ENCODE measurements at places on chromosomes 3 and 15. TPM values are rescaled to one million over a fixed set of nuclear protein-coding genes. Genes with fewer than 3 reads are reported as not detected.

GRCh38 chr3:22977042-22977441 lies 226.1 kb upstream of the UBE2E2 start:
- DNase-seq, result no peak

DNA sequence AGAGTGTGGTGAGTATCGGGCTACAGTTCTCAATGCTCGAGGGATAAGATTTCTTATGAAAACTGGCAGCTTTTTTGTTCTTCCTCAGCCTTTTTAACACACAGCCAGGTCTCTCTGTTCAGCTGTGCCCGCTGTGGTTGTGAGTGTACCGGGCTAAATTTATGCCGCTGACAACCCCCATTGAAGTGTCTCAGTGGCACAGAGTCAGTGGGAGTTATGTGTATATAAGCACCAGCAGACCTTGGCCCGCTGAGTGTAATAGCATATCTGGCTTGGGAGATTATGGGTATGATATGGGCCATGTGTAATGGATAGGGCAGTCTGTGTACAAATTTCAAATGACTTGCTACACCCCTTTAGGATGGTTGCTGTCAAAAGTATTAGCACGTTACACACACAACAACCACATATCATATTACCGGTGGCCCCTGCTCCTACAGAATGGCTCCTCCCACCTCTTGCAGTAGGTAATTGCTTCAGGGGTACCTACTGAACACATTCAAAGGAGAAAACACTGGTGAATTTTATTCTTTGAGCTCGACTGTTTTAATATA lies 26.9 kb upstream of the NR2F2 start:
- no peak for DNase-seq

- DNase-seq, result no peak
Measured at GRCh38 chr3:189056646-189057335, 115.0 kb upstream of the TPRG1 start.

DNA sequence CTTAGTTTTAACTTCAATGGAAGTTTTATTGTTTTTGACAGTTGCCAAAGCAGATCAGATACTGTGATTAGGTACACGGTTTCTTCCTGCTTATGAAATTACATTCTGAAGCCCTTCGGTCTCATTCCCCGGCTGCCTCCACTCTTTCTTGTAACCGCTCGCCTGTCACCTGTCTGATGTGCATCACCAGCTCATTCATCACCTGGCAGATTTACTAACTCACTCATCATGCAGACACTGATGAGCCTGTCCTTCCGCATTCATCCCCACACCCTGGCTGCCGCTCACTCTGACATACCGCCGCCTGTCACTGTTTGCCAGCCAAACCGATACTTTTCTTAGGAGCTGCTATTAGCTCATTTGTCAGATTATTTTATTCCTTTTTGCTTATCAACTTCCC lies 82.8 kb upstream of the NSMCE3 start:
- DNase-seq, result no peak

- no peak for DNase-seq
Measured at GRCh38 chr15:79402136-79402535, 30.0 kb upstream of the MINAR1 start.

- no peak for DNase-seq
Measured at GRCh38 chr3:36446276-36446675, 66.0 kb downstream of the STAC start.

DNA sequence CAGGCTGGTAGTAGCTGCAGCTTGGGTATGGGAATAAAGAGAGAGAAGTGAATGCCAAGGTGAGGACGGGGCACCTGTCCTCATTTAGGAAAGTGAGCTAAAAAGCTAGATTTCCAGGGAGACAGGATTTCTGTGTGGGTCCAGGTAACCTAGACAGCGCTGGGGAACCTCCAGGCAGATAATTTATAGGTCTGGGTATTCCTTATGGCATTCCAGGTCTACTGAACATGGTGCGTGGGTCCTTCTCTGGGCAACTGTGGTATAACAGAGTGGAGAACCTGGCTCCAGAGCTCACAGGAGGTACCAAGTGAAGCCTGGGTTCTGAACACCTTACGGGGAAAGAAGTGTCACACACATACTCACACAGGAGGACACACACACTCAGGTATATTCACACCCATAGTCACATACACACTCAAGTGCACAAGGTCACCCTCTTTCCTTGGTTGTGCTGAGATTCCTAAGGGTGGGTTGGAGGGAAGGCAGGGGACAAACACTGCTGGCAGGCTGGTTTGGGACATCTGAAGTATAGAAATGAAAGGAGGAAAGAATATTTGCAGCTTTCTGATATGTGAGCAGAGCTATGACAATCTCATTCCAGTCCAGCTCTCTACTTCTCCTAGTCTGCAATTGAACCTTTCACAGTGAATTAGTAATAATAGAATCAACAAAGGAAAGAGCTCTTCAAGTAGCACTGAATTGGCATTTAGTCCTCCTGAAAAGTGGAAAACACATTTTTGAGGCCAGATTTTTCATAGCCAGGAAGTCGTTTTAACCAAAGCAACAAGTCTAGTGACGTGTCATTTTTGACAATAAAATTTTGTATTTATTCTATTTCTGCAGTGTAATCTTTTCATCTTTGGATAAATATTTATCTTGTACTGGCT lies 37.4 kb upstream of the ITGA11 start:
- DNase-seq, result no peak

DNA sequence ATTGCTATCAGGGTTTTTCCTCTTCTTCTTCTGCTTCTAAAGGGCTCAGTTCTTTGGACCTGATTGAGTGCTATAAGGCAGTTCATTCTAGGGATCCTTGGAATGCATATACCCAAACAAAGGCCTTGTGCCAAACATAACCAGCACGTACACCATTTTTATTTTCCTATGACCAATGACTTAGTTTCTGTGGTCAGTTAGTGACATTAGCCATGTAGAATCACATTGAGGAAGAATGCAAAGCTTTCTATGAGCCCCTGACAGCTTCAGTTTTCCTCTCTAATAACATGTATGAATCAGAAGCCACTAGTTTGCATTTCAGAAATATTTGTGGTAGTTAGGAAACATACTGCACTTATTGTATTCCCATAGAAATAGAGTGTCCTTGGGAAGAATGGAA lies 240.0 kb downstream of the THRB start:
- DNase-seq, result no peak

DNA sequence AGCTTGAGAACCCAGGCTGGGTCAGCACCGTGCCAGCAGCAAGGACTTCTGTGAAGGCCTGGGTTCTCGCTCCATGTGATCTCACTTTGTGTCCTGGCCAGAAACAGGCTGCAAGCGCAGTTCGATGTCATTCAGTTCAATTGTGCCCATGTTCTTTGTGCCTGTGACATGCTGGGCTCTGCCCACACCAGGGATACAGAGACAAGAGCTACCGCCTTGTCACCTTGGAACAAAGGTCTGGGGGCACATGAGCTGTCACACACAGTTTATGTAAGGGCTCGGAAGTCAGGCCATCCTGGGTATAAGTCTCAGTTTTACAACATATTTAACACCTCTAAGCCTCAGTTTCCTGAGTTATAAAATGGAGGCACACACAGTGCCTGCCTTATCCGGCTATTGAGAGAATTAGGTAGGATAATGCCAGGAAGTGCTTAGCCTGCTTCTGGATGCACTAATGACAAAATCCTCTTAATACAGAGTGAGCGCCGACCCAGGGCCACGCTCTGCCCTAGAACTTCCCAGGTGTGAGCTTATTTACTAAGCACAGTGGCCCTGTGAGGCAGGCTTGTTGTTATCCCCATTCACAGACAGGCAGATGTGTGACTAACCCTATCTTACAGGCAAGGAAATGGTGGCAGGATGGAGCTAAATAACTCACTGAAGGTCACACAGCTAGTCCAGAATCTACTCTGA lies 50.4 kb upstream of the LIMD1 start:
- no peak for DNase-seq

- DNase-seq, result no peak
Measured at GRCh38 chr3:52087731-52088130, 31.4 kb upstream of the DUSP7 start.

FETUB gene
- polyA plus RNA-seq, result not detected

FGF12 gene
- polyA plus RNA-seq, result 0.63 TPM

GOLGA6L4 gene
- polyA plus RNA-seq, result 1.8 TPM

DRD3 gene
- polyA plus RNA-seq, result not detected

Measured in A549 (cell line).